ENCODE measurements at places on chromosomes 11 and 22.
A peak's percentile ranks its signal among the peaks of the same experiment; 100 is the strongest.

- DNase-seq, result no peak
Measured at GRCh38 chr11:1880746-1881441, 10.8 kb downstream of the PRR33 start.

- DNase-seq, result no peak
Measured at GRCh38 chr11:120994091-120994859, 29.6 kb upstream of the TBCEL start.

- DNase-seq, result no peak
Measured at GRCh38 chr22:44489817-44490216, 8.2 kb downstream of the RTL6 start.

DNA sequence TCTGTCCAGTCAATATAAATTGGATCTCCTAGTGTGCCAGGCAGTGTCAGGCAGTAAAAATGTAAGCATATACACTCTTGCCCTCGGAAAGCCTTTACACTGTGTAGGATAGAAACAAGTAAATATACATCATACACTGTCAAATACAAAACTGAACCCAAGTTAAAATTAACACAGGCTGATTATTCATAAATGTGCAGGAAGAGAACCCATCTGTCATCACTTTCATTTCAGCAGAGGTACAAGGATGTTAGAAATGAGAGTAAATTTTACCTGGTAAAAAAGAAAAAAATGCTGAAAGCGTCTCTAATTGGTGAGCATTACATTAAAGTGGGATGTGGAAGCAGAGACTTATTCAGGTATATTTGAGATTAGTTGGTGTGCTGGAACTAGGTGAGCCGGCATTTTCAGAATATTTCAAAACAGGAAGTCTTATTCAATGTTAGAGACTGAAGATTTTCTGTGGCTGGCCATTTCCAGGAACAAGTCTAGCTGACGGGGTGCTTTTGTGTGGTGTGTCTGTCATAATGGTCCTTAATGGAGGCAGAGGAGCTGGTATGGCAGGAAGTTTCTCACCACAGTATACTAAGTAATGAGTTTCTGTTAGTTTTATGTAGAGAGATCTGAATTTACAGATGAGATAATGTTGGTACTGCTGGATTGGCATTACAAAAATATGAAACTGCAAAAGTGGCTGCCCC lies 192.6 kb downstream of the CASP12 start:
- DNase-seq, result no peak

DNA sequence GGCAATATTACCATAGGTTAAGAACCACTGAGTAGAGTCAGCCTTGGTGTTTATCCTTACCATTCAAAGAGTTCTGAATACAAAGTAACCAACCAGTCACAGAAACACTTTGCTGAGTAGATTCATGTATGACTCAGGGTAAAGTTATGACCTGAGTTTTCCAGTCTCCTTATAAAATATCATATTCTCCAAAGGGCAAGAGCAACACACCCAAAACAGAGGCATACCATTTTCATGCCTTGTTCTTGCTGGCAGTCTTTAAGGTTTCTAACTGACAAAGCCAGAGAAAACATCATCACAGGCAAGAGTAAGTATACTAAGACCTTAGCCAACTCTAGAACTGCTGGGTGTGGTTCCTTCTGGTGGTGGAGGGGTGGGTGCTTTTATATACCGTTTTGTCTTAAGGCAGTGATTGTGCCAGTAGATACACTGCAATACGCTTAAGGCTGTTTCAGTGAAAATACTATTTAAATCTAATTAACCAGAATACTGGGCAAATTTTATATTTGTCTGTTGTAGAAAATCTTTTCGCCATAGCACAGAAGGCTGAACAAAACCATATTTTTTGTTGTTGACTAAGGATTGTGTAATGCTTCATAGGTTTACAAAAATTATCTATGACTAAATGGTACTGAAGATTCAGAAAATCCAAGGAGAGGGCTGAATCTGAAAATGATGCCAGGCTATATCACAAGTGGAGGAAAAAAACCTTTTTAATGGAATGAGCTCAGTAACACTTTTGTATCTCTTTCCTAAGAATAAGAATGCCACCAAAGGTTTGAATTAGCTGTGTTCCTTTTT lies 3.0 kb downstream of the ATL3 start:
- DNase-seq, result no peak

DNA sequence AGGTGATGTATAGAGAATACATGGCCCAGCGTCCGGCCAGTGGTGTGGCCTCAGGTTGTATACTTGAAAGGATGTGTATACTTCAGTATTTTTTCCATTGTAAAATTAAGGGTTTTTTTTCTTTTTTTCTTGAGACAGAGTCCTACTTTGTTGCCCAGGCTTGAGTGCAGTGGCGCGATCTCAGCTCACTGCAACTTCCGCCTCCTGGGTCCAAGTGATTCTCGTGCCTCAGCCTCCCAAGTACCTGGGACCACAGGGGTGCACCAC lies 15.8 kb downstream of the ZBTB16 start:
- DNase-seq, result no peak

- DNase-seq, result no peak
Measured at GRCh38 chr11:9787260-9787659, 123.4 kb downstream of the SWAP70 start.

DNA sequence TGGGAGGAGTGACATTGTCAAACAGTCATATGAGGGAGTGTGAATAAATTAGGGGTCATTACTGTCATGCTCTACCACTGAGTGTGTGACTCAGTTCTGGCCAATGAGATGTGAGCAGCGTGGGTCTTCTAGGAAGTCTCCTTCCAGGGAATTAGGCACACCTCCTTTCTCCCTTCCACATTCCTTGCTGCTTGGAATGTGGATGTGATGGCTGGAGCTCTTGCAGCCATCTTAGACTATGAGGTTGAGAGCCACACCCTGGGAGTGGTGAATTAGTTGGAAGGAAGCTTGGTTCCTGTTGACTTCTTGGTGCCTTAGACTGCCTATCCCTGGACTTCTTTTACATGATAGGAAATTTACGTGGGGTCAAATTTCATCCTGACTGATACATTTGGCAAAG lies 36.5 kb upstream of the SMIM38 start:
- DNase-seq, result no peak

GRCh38 chr11:69462106-69462951 lies 19.1 kb upstream of the LINC01488 start:
- no peak for DNase-seq

DNA sequence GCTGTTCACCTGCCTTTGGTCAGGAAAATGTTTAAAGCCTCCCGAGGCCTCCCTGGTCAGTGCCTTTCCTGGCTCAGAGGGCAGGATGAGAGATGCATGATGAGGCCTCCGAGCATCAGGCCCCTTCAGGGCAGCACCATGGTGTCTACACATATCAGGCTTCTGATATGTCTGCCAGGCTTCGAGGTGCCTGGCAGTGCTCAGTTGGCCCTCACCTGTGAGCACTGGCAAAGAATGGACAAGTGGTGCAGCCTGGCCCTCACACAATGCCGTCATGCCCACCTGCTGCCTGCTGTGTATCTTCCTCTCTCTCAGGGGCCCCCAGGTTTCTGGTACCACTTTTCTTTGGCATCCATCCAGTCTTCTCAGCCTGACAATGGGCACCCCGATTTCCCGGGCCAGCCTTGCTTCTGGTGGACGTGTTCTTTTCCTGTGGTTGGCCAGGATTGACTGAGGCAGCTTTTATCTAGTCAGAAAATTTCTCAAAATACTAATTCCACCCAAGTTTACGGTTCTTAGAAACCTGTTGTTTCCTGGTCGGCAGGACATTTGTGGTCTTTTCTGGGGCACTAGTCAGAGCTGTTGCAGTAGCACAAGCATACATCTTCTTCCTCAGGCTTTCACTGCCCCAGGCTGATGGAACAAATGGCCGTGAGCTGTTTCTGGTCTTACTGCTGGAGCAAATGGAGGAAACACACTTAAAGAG lies 76.8 kb upstream of the SUSD2 start:
- no peak for DNase-seq

- DNase-seq, result no peak
Measured at GRCh38 chr11:86589856-86590589, 82.4 kb downstream of the ME3 start.

DNA sequence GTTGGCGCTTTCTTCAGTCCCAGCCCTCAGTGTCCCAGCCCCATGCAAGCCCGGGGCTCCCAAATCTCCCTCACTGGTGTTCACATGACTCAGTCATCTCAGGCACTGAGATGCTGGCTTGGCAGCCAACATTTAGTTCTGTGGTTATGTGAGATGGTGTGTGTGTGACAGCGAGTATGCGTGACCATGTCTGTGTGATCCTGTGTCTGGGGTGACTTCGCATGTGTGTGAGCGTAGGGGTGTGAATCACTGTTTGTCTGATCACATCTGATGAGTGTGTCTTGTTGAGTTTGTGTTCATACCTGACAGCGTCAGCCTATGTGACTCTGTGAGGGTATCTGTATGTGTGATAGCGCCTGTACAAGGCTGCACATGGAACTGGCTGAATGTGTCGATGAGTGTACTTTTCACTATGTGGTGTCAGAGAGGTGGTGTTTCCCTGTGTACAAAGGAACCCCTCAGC lies 16.2 kb downstream of the CREB3L1 start:
- no peak for DNase-seq

DNA sequence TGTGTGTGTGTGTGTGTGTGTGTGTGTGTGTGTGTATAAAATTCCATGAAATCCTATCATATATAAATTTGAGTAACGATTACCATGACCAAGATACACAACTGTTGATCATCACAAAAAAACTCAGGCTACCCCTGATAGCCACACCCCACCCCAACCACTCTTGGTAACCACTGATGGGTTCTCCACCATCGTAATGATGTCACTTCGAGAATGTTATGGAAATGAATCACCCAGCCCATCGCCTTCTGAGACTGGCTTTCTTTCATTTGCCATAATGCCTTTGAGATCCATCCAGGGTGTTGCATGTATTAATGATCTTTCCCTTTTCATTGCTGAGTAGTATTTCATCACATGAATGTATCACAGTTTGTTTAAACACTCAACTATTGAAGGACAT lies 496.0 kb downstream of the MIAT start:
- DNase-seq, result no peak

GRCh38 chr11:44096360-44097185 lies 1.1 kb downstream of the EXT2 start:
- DNase-seq, result no peak

DNA sequence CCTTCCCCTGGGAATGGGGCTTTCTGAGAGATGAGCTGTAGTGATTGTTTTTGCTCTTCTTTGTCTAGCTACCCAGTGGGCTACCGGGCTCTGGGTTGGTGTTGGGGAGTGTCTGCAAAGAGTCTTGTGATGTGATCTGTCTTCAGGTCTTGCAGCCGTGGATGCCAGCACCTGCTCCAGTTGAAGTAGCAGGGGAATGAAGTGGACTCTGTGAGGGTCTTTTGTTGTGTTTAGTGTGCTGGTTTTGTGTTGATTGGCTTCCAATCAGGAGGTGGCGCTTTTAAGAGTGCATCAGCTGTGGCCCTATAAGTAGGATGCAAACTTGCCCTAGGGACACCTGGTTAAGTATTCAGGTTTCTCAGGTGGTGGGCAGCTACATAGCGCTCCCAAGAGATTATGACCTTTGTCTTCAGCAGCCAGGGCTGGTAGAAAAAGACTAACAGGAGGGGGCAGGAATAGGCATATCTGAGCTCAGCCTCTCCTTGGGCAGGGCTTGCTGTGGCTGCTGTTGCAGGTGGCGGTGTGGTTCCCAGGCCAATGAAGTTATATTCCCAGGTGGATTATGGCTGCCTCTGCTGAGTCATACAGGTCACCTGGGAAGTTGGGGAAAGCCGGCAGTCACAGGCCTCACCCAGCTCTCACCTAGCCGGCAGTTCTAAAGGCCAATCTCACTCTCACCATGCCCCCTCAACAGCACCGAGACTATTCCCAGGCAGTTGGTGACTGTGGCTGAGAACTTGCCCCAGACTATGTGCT lies 315.7 kb upstream of the C11orf87 start:
- peak; percentile 14 for DNase-seq

GRCh38 chr11:63595296-63595695 lies 18.9 kb downstream of the PLAAT3 start:
- no peak for DNase-seq

DNA sequence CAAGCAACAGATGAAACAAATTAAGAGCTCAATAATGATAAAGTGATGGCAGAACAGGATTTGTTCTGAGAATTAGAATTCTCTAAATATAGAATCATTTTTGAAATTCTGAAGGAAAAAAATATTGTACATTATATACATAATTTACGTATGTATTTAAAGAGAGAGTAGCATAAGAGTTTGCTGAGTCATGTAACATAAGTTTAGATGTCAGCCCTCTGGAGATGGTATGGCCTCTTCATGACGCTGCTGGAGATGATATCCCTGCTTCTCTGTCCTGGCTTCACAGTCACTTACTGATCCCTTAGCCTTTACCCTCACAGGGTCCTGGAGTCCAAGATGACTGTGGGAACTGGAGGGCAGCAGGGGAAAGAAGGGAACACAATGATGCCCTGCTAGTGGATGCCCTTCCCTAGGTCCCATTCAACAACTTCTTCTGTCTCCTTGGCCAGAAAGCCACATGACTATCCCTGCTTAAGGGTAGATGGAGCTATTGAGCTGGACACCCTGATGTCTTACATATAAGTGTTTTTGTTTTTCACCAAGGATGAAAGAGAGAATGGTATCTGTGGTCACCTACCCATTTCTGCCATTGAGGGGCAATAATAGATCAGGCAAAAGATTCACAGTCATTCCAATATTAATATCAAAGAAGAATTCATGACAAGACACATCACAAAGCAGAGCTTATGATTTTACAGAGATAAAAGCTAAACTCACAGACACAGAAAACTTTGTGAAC lies 753.1 kb downstream of the TBC1D22A start:
- no peak for DNase-seq

DNA sequence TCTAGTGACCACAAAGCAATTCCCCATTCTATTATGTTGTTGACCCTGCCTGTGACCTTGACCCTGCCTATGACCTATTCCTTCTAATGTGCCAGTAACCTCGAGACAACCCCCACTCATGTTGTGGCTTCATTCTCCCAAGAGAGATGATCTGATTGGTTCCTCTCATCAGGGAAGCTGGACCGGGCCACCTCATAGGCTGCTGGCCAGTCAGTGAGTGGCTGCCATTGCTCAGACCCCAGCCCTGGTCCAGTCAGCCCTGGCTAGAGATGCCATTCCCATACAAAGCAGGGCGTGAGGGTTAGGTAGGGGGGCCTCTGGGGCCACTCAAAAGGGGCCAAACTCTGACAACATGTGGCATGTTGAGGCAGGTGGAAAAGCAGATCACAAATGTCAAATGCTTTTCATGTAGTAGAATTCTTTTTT lies 11.9 kb downstream of the SLC29A2 start:
- no peak for DNase-seq

- peak; percentile 8 for DNase-seq
Measured at GRCh38 chr11:77395460-77396173, 78.3 kb downstream of the PAK1 start.

GRCh38 chr11:12069066-12069676 lies 41.2 kb upstream of the MICAL2 start:
- DNase-seq, result no peak

GRCh38 chr11:33375688-33376311 lies 118.6 kb downstream of the HIPK3 start:
- no peak for DNase-seq

- no peak for DNase-seq
Measured at GRCh38 chr11:128152796-128153696, 434.3 kb downstream of the ETS1 start.

- no peak for DNase-seq
Measured at GRCh38 chr11:126114486-126115126, 51.9 kb upstream of the CDON start.

- DNase-seq, result no peak
Measured at GRCh38 chr22:47160781-47161520, 398.5 kb downstream of the TBC1D22A start.

- DNase-seq, result no peak
Measured at GRCh38 chr22:21941921-21942320, 10.7 kb downstream of the PPM1F start.
